Upper lobe of right lung (tissue), 1 donor: ENCODE measurements at places on chromosomes 16 and 17. TPM values are rescaled to one million over a fixed set of nuclear protein-coding genes. Genes with fewer than 3 reads are reported as not detected.

DNA sequence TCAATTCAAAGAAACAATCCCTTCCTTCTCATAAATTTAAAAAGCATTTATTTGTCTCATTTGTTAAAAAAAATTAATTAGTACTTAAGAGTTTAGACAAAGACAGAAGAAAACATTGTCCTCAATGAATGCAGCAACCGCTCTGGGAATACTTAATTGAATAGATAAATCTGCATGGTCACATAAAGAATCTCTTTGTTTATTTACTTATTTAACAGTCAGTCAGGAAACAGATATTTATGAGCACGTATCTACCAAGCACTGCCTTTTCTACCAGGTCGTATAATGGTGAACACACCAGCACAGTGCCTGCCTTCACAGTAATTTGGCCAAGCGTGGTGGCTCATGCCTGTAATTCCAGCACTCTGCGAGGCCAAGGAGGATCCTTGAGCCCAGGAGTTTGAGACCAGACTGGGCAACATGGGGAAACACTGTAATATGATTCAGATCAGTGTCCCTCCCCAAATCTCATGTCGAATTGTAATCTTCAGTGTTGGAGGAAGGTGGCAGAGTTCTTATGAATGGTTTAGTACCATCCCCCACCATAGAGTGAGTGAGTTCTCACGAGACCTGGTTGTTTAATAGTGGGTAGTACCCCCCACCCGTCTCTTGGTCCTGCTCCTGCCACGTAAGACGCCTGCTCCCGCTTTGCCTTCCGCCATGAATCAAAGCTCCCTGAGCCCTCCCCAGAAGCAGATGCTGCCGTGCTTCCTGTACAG, 8.1 kb downstream of the WIPI1 start:
- H3K27me3 ChIP-seq = no peaks in the 10 kb centered on the region
- no peak for DNase-seq
- H3K27ac ChIP-seq = no peak overlapping the region
- H3K4me3 ChIP-seq = no peak overlapping the region

GRCh38 chr16:82328881-82329469, 159.0 kb upstream of the MPHOSPH6 start:
- no peaks in the 10 kb centered on the region for H3K27me3 ChIP-seq
- no peak for DNase-seq
- no peak overlapping the region for H3K4me3 ChIP-seq

GRCh38 chr17:17018021-17018441, 24.2 kb upstream of the MPRIP start:
- H3K36me3 ChIP-seq = no peaks in the 10 kb centered on the region
- no peaks in the 10 kb centered on the region for H3K27me3 ChIP-seq
- H3K4me1 ChIP-seq = peaks cover 27% of the 10 kb centered on the region

DNA sequence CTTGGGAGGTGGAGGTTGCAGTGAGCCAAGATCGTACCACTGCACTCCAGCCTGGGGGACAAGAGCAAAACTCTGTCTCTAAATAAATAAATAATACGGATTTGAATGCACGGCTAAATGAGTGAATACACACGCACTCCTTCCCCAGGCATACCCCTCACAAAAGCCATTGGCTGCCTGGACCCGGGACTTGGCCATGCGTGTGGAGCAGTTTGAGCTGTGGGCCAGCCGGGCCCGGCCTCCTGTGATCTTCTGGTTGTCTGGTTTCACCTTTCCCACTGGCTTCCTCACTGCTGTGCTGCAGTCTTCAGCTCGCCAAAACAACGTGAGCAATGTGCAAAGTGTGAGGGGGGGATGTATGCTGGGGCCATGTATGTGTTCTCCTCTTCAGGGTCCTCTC, 1.6 kb upstream of the KDM6B start:
- H3K27me3 ChIP-seq = no peaks in the 10 kb centered on the region
- no peaks in the 10 kb centered on the region for H3K36me3 ChIP-seq
- H3K4me1 ChIP-seq = peaks cover 11% of the 10 kb centered on the region

DNA sequence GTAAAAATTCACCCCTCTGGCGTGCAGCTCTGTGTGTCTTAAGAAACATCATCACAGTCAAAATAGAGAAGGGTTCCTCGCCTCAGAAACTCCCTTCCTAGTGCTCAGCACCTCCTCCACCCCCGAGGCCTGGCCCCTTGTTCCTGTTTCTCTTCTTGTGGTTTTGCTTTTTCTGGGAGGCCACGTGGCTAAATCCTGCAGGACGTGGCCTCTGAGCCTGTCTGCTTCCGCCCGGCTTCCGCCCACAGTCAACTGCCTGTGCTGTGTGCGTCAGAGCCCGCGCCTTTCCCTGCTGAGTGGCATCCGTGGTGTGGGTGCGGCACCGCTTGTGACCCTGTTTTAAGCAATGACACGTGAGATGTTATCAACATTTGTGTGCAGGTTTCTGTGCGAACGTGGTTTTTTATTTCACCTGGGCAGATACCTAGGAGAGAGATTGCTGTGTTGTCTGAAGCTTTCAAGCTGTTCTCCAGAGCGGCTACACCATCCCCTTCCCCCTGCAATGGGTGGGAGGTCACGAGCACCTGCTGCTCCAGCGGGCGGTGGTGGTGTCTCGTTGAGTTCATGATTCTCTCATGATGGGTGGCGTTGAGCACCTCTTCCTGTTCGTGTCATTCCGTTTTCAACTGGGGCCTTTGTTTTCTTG, 21.7 kb downstream of the ACSF3 start:
- no peaks in the 10 kb centered on the region for H3K4me1 ChIP-seq
- H3K4me3 ChIP-seq = peak overlapping the region; percentile 10
- peak; percentile 91 for DNase-seq
- peak overlapping the region; percentile 51 for H3K27ac ChIP-seq

- peak overlapping the region; percentile 64 for H3K4me3 ChIP-seq
- H3K27me3 ChIP-seq = no peaks in the 10 kb centered on the region
- peak overlapping the region; percentile 94 for H3K27ac ChIP-seq
- H3K36me3 ChIP-seq = peaks cover 14% of the 10 kb centered on the region
- H3K4me1 ChIP-seq = peaks cover 64% of the 10 kb centered on the region
Observed at GRCh38 chr17:40344421-40345160, 19.9 kb downstream of the GJD3 start.

The PFAS gene
- total RNA-seq = 28.3 TPM

The RPA1 gene
- 56.7 TPM for total RNA-seq

GRCh38 chr17:73833775-73834488, 189.7 kb upstream of the SDK2 start:
- no peaks in the 10 kb centered on the region for H3K4me1 ChIP-seq
- DNase-seq = no peak
- no peaks in the 10 kb centered on the region for H3K36me3 ChIP-seq

DNA sequence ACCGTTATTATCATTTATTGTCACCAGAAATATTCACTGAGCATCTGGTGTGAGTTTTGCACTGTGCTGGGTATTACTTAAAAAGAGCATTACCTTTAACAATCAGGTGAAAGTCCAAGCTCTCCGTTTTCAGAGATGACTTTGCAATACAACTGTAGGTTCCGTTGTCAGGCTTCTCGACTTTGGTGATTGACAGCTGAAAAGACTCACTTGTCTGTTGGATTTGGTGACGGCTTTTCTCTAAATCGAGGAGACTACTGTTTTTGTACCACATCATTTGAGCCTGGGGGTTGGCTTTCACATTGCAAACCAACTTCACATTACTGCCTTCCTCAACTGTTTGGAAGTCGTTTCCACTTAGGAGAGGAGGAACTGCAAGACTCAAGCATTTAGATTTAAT, 9.1 kb downstream of the TMIGD1 start:
- H3K36me3 ChIP-seq = no peaks in the 10 kb centered on the region
- H3K4me1 ChIP-seq = no peaks in the 10 kb centered on the region
- no peak overlapping the region for H3K27ac ChIP-seq
- no peaks in the 10 kb centered on the region for H3K27me3 ChIP-seq
- no peak overlapping the region for H3K4me3 ChIP-seq

The GPRC5C gene
- total RNA-seq = 48.6 TPM

The C16orf74 gene
- total RNA-seq = 2.7 TPM

GRCh38 chr16:72270531-72270930, 98.6 kb upstream of the PMFBP1 start:
- H3K4me3 ChIP-seq = no peak overlapping the region
- no peaks in the 10 kb centered on the region for H3K27me3 ChIP-seq
- H3K4me1 ChIP-seq = no peaks in the 10 kb centered on the region
- H3K27ac ChIP-seq = no peak overlapping the region
- no peak for DNase-seq

- no peaks in the 10 kb centered on the region for H3K36me3 ChIP-seq
- H3K27ac ChIP-seq = peak overlapping the region; percentile 88
- peak overlapping the region; percentile 92 for H3K4me3 ChIP-seq
- no peaks in the 10 kb centered on the region for H3K27me3 ChIP-seq
Observed at GRCh38 chr16:22373662-22374310, 633 bp downstream of the CDR2 start.

- H3K36me3 ChIP-seq = no peaks in the 10 kb centered on the region
- peaks cover 5% of the 10 kb centered on the region for H3K27me3 ChIP-seq
- no peak overlapping the region for H3K4me3 ChIP-seq
- H3K27ac ChIP-seq = no peak overlapping the region
Observed at GRCh38 chr16:50437769-50438437, 69.1 kb upstream of the BRD7 start.

DNA sequence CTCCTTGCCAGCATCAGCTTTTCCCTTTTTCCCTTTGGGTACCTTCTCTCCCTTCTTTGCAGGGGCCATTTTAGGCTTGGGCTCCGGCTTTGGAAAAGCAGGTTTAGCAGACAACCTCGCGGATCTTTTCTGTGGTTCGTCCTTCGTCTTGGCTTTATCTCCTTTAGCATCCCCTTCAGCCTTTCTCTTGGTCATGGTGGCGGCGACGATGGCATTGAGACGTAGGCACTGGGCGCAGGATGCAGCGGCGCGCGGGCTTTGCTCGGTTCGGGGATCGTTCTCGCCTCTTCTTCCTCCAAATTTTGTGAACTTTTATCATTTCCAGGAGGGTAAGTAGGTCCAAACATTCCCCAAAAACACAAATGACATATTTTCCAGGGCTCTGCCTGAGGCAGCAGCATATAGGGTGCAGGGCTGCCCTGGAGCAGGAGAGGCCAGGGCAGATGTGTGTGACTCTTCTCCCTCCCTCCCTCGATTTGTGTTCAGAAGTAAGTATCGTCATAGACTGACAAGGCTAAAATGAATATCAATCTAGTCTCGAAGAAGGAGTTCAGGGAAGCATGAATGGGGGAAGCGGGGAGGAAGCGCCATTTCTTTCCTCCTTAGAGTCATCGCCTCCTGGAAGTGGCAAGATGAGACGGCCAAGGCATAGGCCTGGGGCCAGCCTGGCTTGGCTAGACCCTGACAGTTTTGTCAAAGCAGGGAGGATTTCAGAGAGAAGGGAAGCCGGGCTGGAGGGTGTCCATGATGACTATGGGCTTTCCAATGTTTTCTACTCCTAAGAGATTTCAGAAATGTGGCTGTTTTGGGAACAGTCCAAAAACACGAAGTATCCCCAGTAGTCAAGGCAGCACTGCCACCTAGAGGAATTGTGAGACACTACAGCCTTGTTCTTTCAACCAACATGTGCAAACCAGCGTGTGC, 13.2 kb downstream of the CHCT1 start:
- H3K4me3 ChIP-seq = no peak overlapping the region
- DNase-seq = no peak
- no peaks in the 10 kb centered on the region for H3K27me3 ChIP-seq
- H3K4me1 ChIP-seq = no peaks in the 10 kb centered on the region

- H3K4me3 ChIP-seq = no peak overlapping the region
- no peaks in the 10 kb centered on the region for H3K27me3 ChIP-seq
- H3K4me1 ChIP-seq = no peaks in the 10 kb centered on the region
- no peak for DNase-seq
Observed at GRCh38 chr17:34847938-34848337, 113.3 kb downstream of the CCT6B start.

DNA sequence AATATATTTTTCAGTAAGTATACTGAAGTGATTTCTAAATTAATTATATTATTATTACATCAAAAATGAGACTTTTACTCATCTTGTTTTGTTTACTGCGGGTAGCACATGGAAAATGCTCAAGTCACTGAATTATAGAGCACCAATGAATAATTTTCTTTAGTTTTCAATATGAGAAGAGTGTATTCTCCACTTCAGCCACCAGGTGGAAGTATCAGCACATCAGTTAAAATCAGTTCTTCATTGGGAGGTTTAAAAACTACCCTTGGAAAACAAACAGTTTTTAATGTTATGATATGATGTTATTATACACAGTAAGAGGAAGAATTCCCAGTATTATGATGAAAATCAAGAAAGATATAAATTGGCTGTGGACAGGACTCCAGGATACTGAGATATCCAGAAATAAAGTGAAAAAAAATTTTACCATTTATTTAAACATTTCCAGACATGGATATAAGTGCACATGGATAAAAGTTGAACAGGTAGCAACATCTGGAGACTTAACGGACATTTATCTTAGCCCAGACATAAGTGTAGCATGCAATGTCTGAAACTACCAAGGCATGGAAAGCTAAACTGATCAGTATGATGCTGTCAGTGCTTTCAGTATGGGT, 467.3 kb downstream of the KCNJ2 start:
- H3K4me3 ChIP-seq = no peak overlapping the region
- H3K36me3 ChIP-seq = no peaks in the 10 kb centered on the region
- no peaks in the 10 kb centered on the region for H3K4me1 ChIP-seq
- DNase-seq = no peak

DNA sequence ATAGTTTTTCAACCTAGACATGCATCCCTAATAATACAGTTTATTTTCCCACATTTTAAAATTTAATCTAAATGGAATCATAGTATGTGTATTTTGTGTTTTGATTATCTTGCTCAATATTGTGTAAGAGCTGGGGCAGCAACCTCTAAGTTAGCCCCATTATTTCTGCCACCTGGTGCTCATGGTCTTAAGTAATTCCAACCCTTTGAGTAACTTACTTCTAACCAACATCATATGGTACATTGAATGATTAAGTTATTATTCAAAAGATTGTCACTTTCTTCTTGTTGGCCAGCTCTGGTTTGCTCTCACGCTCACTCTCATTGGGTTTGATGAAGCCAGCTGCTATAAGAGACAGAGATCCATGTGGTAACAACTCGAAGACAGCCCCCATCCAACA, 3.9 kb upstream of the KRTAP4-3 start:
- H3K27ac ChIP-seq = no peak overlapping the region
- no peaks in the 10 kb centered on the region for H3K27me3 ChIP-seq
- H3K4me3 ChIP-seq = no peak overlapping the region
- no peaks in the 10 kb centered on the region for H3K36me3 ChIP-seq

GRCh38 chr17:57121308-57122042, 36.4 kb downstream of the AKAP1 start:
- no peaks in the 10 kb centered on the region for H3K27me3 ChIP-seq
- no peaks in the 10 kb centered on the region for H3K4me1 ChIP-seq
- no peak for DNase-seq
- H3K4me3 ChIP-seq = no peak overlapping the region
- H3K27ac ChIP-seq = no peak overlapping the region
- H3K36me3 ChIP-seq = peaks cover 80% of the 10 kb centered on the region

GRCh38 chr17:16919663-16920627, 52.0 kb downstream of the TNFRSF13B start:
- no peak overlapping the region for H3K27ac ChIP-seq
- no peaks in the 10 kb centered on the region for H3K36me3 ChIP-seq
- H3K27me3 ChIP-seq = no peaks in the 10 kb centered on the region
- DNase-seq = peak; percentile 39
- no peaks in the 10 kb centered on the region for H3K4me1 ChIP-seq

The NEUROD2 gene
- not detected for total RNA-seq

The KRTAP2-1 gene
- not detected for total RNA-seq

GRCh38 chr17:4667166-4667565, 25.7 kb upstream of the ALOX15 start:
- H3K36me3 ChIP-seq = peaks cover 13% of the 10 kb centered on the region
- DNase-seq = no peak
- H3K27me3 ChIP-seq = peaks cover 15% of the 10 kb centered on the region
- H3K4me3 ChIP-seq = no peak overlapping the region
- no peak overlapping the region for H3K27ac ChIP-seq

- H3K36me3 ChIP-seq = no peaks in the 10 kb centered on the region
- H3K4me1 ChIP-seq = no peaks in the 10 kb centered on the region
- DNase-seq = peak; percentile 74
- no peak overlapping the region for H3K4me3 ChIP-seq
- H3K27me3 ChIP-seq = no peaks in the 10 kb centered on the region
- H3K27ac ChIP-seq = no peak overlapping the region
Observed at GRCh38 chr16:50530277-50531236, 17.6 kb upstream of the NKD1 start.
